ENCODE measurements at places on chromosomes 7 and 10.
A peak's percentile ranks its signal among the peaks of the same experiment; 100 is the strongest.

GRCh38 chr10:123922126-123922525 lies 30.5 kb upstream of the CPXM2 start:
- no peak for DNase-seq

- DNase-seq = no peak
Measured at GRCh38 chr10:113958631-113959382, 84.9 kb upstream of the ADRB1 start.

DNA sequence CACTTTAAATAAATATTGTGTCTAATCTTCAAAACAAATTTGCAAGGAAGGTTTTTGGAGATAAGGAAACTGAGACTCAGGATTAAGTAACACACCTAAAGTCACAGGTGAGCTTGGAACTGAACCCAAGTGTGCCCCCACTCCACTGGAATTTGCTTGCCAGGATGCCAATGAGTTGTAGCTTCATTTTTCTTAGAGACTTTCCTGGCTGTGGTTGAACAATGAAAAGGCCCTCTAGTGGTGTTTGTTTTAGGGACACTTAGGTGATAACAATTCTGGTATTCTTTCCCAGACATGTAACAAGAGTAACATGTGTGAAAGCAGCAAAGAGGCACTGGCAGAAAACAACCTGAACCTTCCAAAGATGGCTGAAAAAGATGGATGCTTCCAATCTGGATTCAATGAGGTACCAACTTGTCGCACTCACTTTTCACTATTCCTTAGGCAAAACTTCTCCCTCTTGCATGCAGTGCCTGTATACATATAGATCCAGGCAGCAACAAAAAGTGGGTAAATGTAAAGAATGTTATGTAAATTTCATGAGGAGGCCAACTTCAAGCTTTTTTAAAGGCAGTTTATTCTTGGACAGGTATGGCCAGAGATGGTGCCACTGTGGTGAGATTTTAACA lies 1.5 kb downstream of the IL6 start:
- no peak for DNase-seq

DNA sequence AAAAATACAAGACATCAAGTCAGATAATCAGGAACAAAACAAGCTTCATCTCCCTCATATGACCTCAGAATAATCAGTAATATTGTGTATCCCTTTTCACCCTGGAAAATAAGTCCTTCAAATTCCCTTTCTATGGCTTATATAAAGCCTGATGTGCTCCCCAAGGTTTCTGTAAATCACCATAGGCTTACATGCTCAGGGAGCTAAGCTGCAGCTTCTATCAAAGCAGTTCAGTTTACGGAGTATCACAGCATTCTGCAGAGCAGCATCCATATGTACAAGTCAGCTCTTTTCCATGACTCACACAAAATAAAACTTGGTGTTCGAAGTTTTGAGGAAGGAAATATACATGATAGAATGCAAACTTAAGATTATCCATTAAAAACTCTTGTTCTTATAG lies 225.6 kb downstream of the LRRTM3 start:
- DNase-seq = no peak

- no peak for DNase-seq
Measured at GRCh38 chr10:1365540-1366321, 309.5 kb downstream of the WDR37 start.

DNA sequence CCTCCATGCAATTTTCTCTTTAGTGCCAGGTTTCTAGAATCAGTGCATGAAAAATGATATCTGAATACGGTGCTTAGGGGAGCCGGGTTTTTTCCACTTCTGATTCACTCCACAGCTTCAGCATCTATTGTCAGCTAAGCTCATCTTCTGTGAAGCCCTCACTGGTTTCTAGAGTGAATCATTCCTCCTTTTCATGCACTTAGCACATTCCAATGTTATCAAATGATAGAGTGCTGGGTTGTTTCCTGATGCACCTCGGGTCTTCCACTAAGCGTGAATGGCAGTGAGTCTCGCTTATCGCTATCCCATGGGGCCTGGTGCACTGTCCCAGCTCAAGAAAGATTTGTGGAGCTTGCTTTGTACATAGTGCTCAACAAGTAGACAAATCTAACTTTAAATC lies 170.9 kb upstream of the RHEB start:
- no peak for DNase-seq

- no peak for DNase-seq
Measured at GRCh38 chr7:65230231-65230630, 143.4 kb upstream of the ZNF92 start.

GRCh38 chr10:133117688-133118071 lies 30.0 kb downstream of the ADGRA1 start:
- no peak for DNase-seq

- DNase-seq = no peak
Measured at GRCh38 chr10:110833234-110833940, 38.3 kb upstream of the PDCD4 start.

GRCh38 chr7:158321056-158321700 lies 266.4 kb downstream of the PTPRN2 start:
- DNase-seq = no peak

DNA sequence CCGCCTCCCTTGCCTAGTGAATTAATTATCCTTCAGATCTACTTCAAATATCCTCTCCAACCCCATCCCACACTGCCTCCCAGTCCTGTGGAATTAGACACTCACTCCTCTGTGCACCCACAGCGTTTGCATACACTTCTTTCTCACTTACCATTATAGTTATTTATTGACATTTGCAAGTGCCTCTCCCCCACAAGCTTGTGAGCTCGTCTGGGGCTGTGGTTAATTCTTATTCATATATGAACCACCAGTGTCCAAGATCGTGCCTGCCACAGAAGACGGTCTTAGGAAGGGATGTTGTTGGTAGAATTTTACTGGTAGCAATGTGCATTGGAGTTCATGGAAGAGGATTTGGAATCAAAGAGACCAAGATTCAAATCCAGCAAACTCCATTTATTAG lies 68.1 kb upstream of the AOAH start:
- DNase-seq = no peak

GRCh38 chr10:66678521-66678920 lies 247.3 kb upstream of the LRRTM3 start:
- DNase-seq = no peak

DNA sequence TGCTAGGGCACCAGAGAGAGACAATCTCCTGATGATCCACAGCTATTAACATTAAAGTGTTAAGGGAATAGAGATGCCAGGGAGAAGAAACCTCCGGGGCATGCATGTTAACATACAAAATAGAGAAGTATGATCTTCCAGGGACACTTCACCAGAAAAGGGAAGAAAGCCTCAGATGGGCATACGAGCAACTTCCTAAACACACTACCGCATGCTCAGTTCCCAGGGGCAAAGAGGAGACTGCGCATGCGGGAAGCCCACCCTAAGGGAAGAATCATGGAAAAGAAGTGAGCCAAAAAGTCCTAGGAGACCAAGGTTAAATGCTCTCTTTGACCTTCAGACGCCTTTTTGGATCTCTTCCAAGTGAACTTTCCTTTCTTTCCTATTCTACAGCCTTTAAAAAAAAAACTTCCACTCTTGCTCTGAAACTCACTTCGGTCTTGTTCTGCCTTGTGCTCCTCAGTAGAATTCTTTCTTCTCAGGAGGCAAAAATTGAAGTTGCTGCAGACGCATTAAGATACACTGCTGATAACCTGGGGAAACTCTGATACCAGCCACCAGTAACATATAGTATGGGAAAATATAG lies 1211.3 kb downstream of the REEP3 start:
- no peak for DNase-seq

- peak; percentile 79 for DNase-seq
Measured at GRCh38 chr10:96840841-96841518, 8.9 kb downstream of the LCOR start.

DNA sequence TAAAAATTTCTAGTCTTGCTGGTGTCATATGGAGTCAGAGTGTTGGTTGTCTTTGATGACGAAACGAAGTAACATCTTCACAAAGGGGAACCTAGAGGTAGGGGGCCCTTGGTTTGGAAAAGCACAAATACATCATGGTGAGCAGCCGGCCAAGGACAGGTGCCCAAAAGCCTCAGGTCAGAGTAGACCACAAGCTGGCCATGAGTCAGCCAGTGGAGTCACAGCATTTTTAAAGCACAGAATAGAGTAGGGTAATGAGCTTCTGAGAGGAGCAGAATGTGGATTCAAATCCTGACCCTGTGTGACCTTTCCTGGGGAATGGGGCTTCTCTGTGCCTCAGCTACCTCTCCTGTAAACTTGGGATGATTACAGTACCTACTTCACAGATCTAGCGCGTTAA lies 5.3 kb downstream of the CAMK2B start:
- no peak for DNase-seq

- DNase-seq = peak; percentile 93
Measured at GRCh38 chr10:99993701-99994689, 15.8 kb downstream of the DNMBP start.

- DNase-seq = no peak
Measured at GRCh38 chr10:19451937-19452336, 364.3 kb upstream of the PLXDC2 start.

- DNase-seq = no peak
Measured at GRCh38 chr7:44678471-44679179, 70.0 kb upstream of the ZMIZ2 start.

DNA sequence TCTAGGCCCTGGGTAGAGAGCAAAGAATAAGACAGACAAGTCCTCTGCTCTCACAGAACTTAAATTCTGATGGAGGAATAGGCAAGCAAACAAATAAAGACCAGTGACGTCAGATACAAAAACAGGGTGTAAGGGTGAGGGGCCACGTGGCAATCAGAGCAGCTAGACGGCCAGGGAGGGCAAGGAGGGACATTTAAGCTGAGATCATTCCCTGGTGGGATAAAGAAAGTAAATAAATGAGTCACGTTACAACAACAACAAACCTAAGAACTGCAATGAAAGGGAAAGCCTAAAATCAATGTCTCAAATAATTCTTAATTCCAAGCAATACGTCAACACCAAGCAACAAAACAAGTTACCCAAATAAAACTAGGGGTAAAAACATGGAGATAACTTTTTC lies 21.8 kb downstream of the STN1 start:
- DNase-seq = no peak

GRCh38 chr7:48031111-48031510 lies 2.2 kb upstream of the SUN3 start:
- DNase-seq = no peak

GRCh38 chr10:20948686-20949327 lies 51.7 kb upstream of the NEBL start:
- no peak for DNase-seq

- no peak for DNase-seq
Measured at GRCh38 chr7:139901901-139902300, 72.8 kb downstream of the TBXAS1 start.

GRCh38 chr10:126499744-126500143 lies 111.5 kb upstream of the ADAM12 start:
- no peak for DNase-seq

DNA sequence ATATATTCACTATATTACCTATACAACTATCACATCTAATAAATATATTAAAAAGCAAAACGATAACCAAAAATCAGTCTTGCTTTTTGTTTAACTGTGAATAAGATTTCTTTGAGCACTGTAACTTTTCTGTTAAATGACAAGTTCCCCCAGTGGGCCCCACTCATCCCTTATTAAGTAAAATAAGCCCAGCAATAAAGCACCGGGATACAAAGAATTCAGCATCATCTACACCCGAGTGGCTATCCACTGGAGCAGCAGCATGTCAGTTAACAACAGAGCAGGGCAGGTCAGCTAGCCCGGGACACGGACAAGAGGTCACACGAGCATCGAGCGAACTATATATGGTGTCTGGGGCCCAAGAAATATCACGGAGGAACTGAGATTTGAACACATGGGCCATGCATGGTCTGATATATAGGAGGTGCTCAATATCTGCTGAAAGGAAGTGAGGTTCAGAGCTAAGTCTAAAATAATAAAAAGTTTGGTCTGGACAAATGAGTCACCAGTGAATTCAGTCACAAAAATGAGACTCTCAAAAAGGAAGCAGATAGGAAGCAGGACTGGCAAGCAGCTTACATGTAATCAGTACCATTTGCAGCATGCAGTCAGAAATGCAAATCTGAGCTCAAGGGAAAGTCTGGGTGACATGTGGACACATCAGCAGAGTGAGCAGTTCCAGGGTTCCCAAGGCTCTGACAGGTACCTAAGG lies 4.1 kb downstream of the ERCC6 start:
- DNase-seq = peak; percentile 78

DNA sequence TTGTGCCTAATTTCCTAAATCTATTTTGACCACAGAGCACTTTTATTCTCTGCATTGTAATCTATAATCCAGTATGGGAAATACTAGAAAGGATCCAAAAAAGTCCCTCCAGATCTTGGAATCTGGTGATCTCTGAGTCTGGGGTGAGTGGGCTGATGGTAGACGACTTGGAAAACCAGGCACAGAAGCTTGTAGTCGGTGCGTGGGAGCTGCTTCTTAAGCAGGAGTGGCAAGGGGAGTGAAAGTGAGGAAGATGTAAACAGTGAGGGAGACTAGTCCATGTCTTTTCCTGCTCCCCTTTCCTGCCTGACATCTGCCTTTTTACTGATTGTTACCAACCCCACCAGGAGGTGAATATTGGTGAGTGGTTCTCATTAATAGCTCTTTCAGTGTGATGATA lies 6.8 kb downstream of the AUTS2 start:
- DNase-seq = no peak

- no peak for DNase-seq
Measured at GRCh38 chr7:66283003-66283920, 78.1 kb downstream of the TPST1 start.

DNA sequence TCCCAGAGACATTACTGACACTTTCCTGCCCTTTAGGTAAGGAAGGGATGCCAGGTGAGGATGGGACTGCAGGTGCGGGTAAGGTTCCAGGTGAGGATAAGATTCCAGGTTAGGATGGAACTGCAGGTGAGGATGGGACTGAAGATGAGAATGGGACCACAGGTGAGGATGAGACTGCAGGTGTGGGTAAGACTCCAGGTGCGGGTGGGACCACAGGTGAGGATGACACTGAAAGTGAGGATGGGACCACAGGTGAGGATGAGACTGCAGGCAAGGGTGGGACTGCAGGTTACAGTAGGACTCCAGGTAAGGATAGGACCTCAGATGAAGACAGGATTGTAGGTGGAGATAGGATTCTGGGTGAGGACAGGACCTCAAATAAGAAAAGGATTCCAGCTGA lies 322.3 kb downstream of the WDR37 start:
- DNase-seq = no peak

GRCh38 chr10:73956476-73957359 lies 41.2 kb upstream of the VCL start:
- DNase-seq = peak; percentile 95

DNA sequence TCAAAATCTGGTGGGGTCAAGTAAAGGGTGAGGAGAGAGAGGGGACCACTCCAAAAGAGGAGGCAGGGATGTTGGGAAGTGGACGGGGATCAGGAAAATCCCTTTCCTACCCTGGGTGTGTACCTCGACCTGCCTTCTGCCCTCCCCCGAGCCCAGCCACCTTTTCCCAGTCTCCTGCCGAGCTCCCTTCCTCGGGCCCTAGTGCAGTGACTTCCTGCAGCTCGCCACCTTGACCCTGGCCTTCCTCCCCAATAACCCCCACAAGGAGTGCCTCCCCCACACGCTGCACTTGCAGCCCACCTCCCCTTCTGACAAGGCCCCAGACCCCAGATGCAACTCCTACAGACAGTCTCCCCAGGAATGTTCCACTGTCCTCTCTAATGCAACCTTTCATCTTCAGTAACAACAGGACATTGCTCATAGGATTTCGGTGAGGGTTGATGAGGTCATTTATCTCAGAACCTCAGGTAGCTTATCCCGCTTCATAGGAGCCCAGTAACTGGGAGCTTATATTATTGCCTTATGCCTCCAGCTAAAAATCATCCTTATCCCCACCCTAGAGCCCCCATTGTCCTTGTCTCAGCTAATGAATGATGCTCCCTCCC lies 90.1 kb downstream of the MKI67 start:
- no peak for DNase-seq

GRCh38 chr10:124611738-124612137 lies 132.4 kb downstream of the FAM53B start:
- peak; percentile 33 for DNase-seq

GRCh38 chr7:86991771-86992191 lies 67.7 kb downstream of the ELAPOR2 start:
- no peak for DNase-seq
